ENCODE measurements at places on chromosomes 16 and 17.

GRCh38 chr17:74413491-74413890, 18.4 kb upstream of the GPRC5C start:
- no peak for DNase-seq

GRCh38 chr16:20323591-20324117, 3.7 kb downstream of the GP2 start:
- no peak for DNase-seq

- DNase-seq, result no peak
Observed at GRCh38 chr17:6554871-6555330, 1.5 kb downstream of the PITPNM3 start.

GRCh38 chr16:58024486-58025350, 836 bp upstream of the MMP15 start:
- DNase-seq, result no peak

DNA sequence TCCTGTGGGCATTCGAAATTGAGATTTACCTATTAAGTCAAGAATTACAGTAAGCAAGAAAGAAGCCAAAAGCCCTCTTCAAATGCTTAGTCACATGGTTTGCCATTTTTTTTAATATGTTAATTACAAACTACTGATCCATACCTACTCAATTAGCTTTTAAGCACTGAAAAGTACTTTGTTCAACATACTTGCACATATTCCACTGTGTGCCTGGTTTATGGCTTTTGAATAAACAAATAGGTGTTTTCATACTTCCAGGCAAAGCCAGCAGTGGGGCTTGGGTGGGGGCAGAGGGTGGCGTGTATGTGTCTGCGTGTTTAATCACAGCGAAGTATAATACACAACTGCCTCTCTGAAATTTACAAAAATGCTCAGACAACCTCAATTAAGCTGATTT, 51.4 kb downstream of the GAS7 start:
- DNase-seq, result no peak

DNA sequence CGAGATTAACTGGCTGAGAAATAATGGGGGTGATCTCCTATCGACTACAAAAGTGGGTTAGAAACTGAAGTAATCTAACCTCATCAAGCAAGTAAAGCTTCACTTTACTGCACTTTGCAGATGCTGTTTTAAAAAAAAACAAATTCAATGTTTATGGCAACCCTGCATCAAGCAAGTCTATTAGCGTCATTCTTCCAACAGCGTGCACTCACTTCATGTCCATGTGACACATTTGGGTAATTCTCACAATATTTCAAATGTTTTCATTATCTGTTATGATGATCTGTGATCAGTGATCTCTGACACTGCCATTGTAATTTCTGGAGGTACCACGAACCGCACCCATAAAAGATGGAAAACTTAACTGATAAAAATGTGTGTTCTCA, 70.8 kb downstream of the KANSL1 start:
- DNase-seq, result no peak

GRCh38 chr16:9407206-9407758, 315.8 kb downstream of the HAPSTR1 start:
- DNase-seq, result no peak

GRCh38 chr17:48068491-48068961, 20.4 kb downstream of the NFE2L1 start:
- no peak for DNase-seq

DNA sequence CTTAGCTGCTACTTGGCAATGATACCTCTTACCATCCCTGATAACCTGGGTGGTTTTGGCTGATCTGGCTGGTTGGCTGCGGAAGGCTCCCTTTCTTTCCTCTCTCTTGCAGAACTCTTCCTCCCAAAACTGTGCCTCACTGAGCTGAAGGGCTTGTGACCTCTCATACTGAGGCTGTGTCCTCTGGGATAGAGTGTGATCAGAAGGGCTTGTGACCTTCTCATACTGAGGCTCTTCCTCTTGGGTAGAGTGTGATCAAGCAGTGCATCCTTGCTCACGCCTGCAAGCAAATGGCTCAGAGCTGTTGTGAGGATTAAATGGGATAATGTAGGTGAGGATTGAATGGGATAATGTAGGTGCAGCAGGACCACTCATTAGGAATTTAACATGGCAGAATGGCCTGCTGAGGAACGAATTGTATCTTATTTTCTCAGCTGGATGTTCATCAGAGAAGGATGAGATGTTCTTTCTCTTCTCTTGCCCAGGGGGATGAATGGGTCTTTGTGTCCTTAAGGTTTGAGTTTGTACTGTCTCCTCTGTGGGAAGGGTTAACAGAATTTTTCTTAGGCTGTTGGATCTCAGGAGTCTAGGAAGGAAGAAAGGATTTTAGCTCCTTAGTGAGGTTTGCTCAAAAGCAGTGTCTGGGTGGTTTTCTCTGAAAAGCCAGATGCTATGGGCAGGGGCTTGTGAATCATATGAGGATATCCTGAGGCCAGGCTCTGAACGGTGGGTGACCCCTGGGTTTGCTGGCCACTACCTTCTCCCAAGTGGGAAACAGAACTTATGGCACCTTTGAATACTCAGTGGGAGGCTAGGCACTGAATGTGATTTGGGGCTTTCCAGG, 130.0 kb upstream of the HS3ST2 start:
- no peak for DNase-seq

GRCh38 chr16:54929090-54930004, 1.3 kb upstream of the IRX5 start:
- DNase-seq, result no peak
